ENCODE measurements at places on chromosomes 13 and 19.

GRCh38 chr13:31452525-31452924 is 252.8 kb downstream of the B3GLCT start:
- no peak for DNase-seq
- no peaks in the 10 kb centered on the region for H3K4me1 ChIP-seq
- no peaks in the 10 kb centered on the region for H3K27me3 ChIP-seq

GRCh38 chr13:40589285-40590109 is 76.9 kb downstream of the FOXO1 start:
- no peaks in the 10 kb centered on the region for H3K27me3 ChIP-seq
- no peaks in the 10 kb centered on the region for H3K36me3 ChIP-seq
- no peak overlapping the region for H3K27ac ChIP-seq
- no peak overlapping the region for H3K4me3 ChIP-seq

- H3K4me1 ChIP-seq, result no peaks in the 10 kb centered on the region
- no peaks in the 10 kb centered on the region for H3K27me3 ChIP-seq
- no peak for DNase-seq
- H3K36me3 ChIP-seq, result no peaks in the 10 kb centered on the region
- H3K4me3 ChIP-seq, result no peak overlapping the region
These were observed 31.3 kb upstream of the SIN3B start for GRCh38 chr19:16797876-16798275.

GRCh38 chr13:82947191-82947621 is 935.1 kb downstream of the SLITRK1 start:
- H3K4me3 ChIP-seq, result no peak overlapping the region
- H3K4me1 ChIP-seq, result no peaks in the 10 kb centered on the region
- DNase-seq, result no peak
- no peaks in the 10 kb centered on the region for H3K27me3 ChIP-seq

- H3K27ac ChIP-seq, result no peak overlapping the region
- H3K4me1 ChIP-seq, result no peaks in the 10 kb centered on the region
- no peak overlapping the region for H3K4me3 ChIP-seq
These were observed 1.9 kb downstream of the ATP4B start for GRCh38 chr13:113656003-113656588.

DNA sequence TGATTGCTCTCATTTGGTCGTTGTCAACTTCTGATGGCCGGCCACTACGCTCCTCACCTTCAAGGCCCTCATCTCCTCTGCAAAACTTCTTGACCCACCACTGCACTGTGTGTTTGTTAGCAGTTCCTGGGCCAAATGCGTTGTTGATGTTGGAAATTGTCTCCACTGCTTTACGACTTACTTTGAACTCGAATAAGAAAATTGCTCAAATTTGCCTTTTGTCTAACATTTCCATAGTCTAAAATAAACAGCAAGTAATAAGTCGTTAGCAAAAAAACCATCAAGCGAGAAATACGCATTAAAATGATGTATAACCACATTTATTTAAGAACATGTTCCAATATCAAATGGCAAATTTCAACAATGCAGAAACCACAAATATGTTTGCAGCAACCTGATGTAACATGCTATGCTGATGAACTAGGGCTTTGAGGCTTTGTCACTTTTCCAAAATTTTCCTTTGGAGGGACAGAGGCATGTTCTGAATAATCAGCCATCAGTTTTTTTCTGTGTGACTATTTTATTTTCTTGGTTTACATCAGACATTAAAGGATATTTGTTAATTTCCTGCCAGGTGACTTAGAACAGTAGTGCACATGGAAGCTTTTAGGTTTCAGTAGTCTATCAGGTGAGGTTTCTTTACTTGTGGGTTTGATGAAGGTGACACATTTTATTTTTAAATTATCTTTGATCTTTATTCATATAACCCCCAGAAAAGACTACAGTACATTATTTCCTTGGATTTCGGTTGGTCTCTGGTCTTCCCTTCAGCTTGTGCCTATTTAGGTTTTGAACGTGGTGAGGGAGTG is 74.7 kb upstream of the TEX29 start:
- H3K36me3 ChIP-seq, result peaks cover 18% of the 10 kb centered on the region
- no peak for DNase-seq
- no peak overlapping the region for H3K27ac ChIP-seq
- no peaks in the 10 kb centered on the region for H3K4me1 ChIP-seq
- H3K4me3 ChIP-seq, result no peak overlapping the region

GRCh38 chr19:51194527-51195315 is 30.2 kb upstream of the CD33 start:
- no peak overlapping the region for H3K4me3 ChIP-seq
- H3K27me3 ChIP-seq, result no peaks in the 10 kb centered on the region
- no peak for DNase-seq

DNA sequence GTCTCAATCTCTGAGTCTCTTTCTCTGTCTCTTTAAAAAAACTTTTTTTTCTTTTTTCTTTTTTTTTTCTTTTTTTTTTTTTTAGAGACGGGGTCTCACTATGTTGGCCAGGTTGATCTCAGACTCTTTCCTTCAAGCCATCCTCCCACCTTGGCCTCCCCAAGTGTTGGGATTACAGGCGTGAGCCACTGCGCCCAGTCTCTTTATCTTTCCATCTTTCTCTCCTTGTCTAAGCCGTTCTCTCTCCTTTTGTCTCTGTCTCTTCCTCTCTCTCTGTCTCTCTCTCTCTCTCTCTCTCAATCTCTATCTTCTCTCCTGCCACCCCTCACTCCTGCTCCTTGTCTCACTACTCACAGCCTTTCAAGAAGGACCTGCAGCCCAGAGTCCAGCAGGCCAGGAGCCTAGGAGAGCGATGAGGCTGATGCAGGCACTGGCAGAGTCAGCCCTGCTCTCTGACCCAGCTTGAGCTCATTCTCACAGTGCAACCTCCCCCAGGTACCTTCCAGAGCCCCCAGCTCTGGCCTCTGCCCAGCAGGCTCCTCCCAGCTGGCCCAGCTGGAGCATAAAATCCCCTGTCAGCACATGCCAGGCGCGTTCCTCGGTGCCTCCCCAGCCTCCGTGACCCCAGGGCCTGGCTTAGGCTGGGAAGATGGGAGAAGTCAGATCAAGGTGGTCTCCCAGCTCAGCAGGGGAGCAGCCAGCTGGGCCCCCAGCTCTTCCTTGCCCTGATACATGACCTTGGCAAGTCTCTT is at the start of gene NPHS1:
Gene NPHS1 (minus strand): TSS at position 476 of the 752 bp plus-strand sequence. CDS start 667 bp downstream, outside the sequence.
- H3K36me3 ChIP-seq, result no peaks in the 10 kb centered on the region
- H3K4me1 ChIP-seq, result peaks cover 10% of the 10 kb centered on the region
- DNase-seq, result no peak
- H3K27me3 ChIP-seq, result peaks cover 36% of the 10 kb centered on the region

Measured in effector memory CD4-positive, alpha-beta T cell (primary cell).